Stimulated activated memory B cell treated with anti-CD40 and anti-IgM and Interleukin-4, amounts not matched to agents 10 μg/mL and 1 μg/mL and 100 μg/mL, for 72 hours (primary cell): ENCODE measurements at places on chromosomes 6 and 20.

- no peaks in the 10 kb centered on the region for H3K36me3 ChIP-seq
- H3K27me3 ChIP-seq: no peaks in the 10 kb centered on the region
- peak overlapping the region; percentile 80 for H3K27ac ChIP-seq
- peak overlapping the region; percentile 42 for H3K4me3 ChIP-seq
- ATAC-seq: peak; percentile 76
- H3K4me1 ChIP-seq: peaks cover 20% of the 10 kb centered on the region
Measured at GRCh38 chr20:43941476-43942200, 27.0 kb downstream of the TOX2 start.

GRCh38 chr6:38239719-38240451 lies 399.8 kb downstream of the BTBD9 start:
- H3K27me3 ChIP-seq: no peaks in the 10 kb centered on the region
- peaks cover 22% of the 10 kb centered on the region for H3K4me1 ChIP-seq
- H3K36me3 ChIP-seq: peaks cover 12% of the 10 kb centered on the region
- no peak overlapping the region for H3K4me3 ChIP-seq
- ATAC-seq: peak; percentile 47
- H3K27ac ChIP-seq: peak overlapping the region; percentile 51

GRCh38 chr6:104940893-104941728 lies 15.8 kb upstream of the LIN28B start:
- H3K4me3 ChIP-seq: peak overlapping the region; percentile 52
- no peak for ATAC-seq
- H3K27me3 ChIP-seq: peaks cover 11% of the 10 kb centered on the region
- no peak overlapping the region for H3K27ac ChIP-seq

GRCh38 chr20:42603655-42604054 lies 586.1 kb downstream of the PTPRT start:
- no peak for ATAC-seq
- H3K4me1 ChIP-seq: no peaks in the 10 kb centered on the region
- no peak overlapping the region for H3K4me3 ChIP-seq
- no peaks in the 10 kb centered on the region for H3K36me3 ChIP-seq
